ENCODE measurements at places on chromosomes 3 and 15.
A peak's percentile ranks its signal among the peaks of the same experiment; 100 is the strongest.

GRCh38 chr3:39052583-39052982 lies 767 bp downstream of the WDR48 start:
- DNase-seq = no peak

DNA sequence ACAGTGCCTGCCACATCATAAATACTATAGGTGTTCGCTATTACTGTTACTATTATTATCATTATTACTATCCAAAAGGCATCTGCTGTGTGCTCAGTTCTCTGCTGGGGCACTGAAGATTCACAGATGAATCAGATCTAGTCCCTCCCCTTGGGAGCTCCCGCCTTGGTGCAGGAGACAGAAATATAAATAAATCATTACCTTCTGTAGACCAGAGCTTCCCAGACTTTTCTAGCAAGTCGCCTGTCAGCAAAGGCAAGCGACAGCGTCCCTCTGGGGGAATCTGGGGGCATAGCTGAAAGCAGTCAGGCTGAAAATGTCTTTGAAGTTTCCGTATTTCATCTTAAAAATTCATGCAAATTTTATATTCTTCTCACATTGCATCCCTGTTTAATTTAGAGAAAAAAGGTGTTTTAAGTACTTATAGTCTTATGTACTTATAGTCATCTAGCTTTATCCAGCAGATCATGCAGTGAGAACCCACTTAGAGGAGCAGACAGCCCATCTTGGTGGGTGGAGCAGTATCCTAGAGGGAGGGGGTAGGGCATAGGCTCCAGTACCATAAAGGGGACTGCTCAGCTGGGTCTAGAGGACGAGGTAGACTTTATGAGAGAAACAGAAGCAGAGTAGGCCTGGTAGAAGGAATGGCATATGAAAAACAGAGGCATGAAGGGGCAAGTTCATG lies 10.4 kb upstream of the BRPF1 start:
- DNase-seq = no peak

DNA sequence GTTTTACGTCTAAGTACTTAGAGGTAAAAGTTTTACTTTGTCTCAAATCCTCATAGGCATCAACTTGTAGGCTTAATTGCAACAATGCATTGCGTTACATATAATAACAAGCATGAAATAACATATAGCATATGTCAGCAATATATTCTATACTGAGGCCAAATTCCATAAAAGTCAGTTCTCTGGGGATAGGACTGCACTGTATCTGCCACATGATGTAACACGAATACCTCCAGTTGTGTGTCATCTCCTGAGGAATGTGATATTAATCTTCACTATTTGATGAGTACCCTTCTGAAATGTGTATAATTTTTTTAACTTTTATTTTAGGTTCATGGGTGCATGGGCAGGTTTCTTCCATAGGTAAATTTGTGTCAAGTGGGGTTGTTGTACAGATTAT lies 126.4 kb downstream of the IMPG2 start:
- DNase-seq = no peak

- DNase-seq = no peak
Measured at GRCh38 chr3:123520656-123521055, 64.2 kb downstream of the HACD2 start.

DNA sequence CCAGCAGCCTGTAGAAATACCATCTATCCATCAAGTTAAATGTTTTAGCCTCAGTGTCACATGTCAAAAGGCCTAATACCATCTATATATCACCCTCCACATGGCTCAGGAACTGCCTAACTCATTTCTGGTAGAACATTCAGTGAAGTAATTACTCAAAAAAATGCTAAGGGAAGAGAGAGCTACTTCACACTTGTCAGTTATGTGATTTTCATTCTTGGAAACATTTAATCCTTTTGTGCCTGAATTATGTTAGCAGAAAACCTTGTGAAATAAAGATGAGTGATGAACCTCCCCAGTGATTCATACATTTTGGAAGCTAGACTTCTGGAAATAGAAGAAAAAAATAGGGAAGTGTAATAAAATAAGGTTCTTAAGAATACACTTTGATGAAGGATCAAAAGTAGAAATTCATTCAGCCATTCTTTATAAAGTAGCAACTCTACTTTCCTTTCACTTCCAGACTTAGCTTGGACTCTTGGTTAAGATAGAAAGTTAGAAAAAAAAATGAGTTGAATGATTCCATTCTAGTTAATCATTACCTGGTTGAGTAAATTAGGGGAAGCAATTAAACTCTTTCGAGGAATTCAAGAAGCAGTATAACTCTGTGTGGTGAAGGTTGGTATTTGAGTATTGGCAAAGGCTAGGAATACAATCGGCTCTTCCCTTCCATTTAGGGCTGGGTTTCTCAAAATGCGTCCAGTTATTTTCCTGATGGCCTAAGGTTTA lies 3.6 kb downstream of the OTOL1 start:
- no peak for DNase-seq

GRCh38 chr15:96599268-96599667 lies 268.8 kb downstream of the NR2F2 start:
- DNase-seq = no peak

- DNase-seq = no peak
Measured at GRCh38 chr3:13265016-13265415, 155.1 kb downstream of the NUP210 start.

DNA sequence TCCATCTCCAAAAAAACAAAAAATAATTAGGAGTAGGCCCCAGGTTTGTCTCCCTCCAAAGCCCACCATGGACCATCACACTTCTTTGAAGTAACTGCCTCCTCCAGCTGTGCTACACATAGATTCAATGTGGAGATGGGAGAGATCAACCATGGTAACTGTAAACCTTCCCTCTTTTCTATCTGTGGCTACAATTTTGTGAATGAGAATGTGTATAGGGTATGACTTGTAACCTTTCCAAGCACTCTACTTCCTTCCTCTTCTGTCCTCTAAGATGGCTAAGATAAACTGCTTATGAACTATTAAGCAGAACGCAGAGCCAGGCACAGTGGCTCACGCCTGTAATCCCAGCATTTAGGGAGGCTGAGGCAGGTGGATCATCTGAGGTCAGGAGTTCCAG lies 55.5 kb upstream of the ATP11B start:
- DNase-seq = no peak

- DNase-seq = no peak
Measured at GRCh38 chr3:20857636-20858035, 671.6 kb upstream of the SGO1 start.

DNA sequence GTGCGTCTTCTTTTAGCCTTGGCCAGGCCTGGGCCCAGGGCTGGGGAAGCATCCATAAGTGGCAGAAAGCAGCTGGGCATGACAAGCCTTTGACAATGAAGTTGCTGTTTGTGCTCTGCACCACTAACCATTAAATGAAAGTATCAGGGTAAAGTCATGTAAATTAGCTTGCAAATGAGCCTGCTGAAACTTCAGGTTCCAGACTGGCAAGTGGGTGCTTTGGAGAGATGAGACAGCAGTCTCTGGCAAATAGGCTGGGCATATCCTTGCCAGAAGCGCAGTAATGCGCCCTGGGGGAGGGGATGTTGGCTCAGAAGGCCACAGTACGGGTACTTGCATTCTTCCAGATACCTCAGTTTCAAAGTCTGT lies 40.7 kb downstream of the RAB6B start:
- peak; percentile 96 for DNase-seq

GRCh38 chr15:83559310-83559966 lies 94.5 kb upstream of the ADAMTSL3 start:
- peak; percentile 80 for DNase-seq

DNA sequence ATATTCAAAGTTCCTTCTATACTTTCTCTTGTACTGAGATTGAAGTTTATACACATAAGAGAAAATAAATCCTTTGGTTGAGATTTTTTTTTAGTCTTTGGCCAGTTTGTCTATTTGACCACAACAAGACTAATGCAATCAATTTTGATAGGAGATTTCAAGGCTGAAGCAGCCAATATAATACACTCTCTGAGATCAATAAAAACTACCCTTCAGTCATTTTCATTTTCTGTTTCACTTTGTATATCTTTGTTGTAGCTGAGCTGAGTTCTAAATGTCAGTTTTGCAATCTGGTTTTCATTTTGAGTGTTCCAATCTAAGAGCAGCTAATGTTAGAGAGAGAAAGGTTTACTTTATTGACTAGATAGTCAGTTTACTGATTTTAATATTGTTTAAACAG lies 623.8 kb upstream of the ROBO1 start:
- no peak for DNase-seq

DNA sequence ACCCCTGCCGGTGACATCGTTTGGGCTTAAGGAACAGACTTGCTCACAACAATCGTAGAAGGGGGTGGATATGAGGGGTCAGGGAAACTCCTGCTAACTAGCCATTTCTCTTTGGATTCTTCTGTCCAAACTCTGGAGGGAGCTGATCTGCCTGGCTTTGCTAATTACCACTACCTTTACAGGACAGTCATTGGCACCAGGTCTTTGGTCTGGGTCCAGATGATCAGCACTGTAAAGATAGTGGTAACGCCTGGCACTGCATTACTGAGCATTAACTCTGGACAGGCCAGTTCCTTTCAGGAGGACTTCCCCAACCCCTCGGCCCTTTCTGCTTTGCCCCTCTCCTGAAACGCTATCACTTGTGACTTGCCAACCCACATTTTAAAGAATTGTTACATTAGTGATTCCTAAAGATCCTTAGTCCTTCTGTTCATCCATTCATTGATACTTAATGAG lies 788 bp downstream of the UQCC5 start:
- no peak for DNase-seq

DNA sequence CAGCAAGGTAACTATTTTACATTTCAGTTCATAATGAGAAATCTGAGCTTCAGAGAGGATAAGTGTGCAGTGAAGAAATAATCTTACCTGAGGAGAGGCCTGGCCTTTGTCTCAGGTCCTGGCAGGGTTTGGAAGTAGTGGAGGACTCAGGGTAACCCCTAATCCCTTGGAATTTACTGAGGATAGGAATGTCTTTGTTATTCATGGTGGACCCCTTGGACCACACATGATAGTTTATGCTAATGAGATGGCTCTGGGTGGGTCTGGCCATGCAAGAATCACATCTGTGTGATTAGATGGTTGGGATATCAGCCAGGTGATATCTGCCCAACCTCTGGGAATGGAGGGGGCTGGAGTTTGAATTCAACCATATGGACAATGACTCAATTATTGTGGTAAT lies 65.0 kb upstream of the DAZL start:
- DNase-seq = no peak

- no peak for DNase-seq
Measured at GRCh38 chr3:115227461-115227860, 80.4 kb upstream of the ZBTB20 start.

DNA sequence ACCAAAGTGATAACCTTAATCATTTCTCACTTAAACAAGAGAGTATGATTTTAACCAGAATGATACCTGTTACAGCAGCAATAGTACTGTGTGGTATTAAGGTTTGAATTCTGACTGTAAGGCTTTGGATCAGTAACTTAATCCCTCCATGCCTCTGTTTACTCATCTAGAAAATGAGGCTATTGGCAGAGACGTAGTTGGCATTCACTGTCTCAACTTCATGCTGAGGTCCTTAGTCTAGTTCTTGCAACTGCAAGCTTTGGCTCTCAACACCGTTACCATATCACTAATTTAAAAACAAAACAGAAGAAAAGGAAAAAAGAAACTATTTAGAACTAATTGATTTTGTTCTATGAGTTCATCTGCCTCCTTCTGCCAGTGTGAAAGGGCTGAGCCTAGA lies 875.4 kb downstream of the MCTP2 start:
- DNase-seq = no peak

GRCh38 chr15:47955021-47955420 lies 165.8 kb upstream of the SLC24A5 start:
- no peak for DNase-seq

GRCh38 chr15:34436126-34436955 lies 1.3 kb downstream of the GOLGA8A start:
- peak; percentile 47 for DNase-seq

GRCh38 chr3:133413161-133414020 lies 13.5 kb downstream of the BFSP2 start:
- peak; percentile 31 for DNase-seq

GRCh38 chr15:58934521-58934920 lies 1.0 kb upstream of the SLTM start:
- DNase-seq = no peak

DNA sequence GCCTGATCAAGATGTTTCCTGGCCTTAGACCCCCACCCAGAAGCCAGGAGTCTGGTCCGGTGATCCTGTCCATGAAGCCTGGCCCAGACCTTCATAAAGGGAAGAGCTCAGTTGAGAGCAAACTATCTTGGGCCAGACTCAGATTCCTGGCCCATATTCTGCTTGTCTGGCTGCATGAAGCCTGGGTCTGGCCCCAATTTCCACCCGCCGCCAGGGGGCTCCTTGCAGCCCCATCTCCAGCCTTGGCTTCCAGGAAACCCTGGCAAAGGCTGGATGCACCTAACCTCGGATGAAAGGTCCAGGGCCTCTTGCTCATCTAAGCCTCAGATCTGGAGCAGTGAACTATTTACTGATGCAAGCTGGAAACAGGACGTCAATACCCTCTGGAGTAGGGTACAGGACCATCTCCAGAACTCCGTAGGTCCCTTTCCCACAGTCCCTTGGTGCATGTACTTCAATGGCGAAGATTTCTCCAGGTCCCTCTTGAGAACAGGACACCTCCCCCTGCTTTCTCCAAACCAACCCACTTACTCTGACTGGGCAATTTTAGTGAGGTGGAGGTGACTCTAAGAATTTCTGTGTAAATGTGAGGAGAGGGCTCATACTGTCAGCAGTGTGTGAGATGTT lies 5.6 kb downstream of the FOXL2 start:
- peak; percentile 77 for DNase-seq

DNA sequence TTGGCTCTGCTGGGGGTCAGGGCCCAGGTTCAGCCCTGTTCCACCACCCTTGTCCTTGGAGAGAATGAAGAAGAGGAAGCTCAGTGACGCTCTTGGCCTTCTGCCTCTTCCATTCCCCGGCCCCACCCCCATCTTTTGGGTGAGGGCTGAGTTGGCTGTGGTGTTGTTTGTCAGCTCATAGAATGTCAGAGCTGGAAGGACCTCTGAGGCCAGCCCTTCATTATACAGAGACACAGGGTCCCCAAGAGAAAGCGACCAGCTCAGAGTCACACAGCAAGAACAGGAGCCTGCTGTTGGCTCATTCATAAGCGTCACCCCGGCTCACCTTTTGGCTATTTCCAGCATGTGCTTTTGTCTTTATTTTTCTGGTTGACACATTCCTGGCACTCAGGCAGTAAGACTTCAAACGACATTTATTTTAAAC lies 68.2 kb downstream of the AAGAB start:
- DNase-seq = no peak

GRCh38 chr3:67804089-67804488 lies 149.7 kb upstream of the SUCLG2 start:
- DNase-seq = no peak

DNA sequence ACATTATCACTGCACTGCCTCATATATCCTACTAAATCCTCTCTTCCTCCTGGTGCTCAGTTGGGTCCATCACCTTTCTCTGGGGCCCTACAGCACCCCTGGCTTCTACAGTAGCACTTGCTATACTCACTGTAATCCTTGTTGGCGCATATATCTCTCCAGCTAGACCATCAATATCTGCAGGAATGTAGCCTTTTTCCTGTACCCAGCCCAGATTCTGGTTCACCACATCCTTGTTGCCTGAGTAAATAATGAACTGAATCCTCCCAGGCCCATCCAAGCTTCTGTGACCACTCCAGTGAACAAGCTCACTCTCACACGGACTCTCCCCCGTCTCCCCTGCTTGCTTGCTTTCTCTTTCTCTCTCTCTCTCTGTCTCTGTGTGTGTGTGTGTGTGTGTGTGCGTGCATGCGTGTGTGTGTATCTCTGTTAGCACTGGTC lies 62.5 kb upstream of the LIPC start:
- DNase-seq = no peak

Data from NCI-H526 (cell line).